ENCODE measurements at places on chromosomes 13 and 19.

DNA sequence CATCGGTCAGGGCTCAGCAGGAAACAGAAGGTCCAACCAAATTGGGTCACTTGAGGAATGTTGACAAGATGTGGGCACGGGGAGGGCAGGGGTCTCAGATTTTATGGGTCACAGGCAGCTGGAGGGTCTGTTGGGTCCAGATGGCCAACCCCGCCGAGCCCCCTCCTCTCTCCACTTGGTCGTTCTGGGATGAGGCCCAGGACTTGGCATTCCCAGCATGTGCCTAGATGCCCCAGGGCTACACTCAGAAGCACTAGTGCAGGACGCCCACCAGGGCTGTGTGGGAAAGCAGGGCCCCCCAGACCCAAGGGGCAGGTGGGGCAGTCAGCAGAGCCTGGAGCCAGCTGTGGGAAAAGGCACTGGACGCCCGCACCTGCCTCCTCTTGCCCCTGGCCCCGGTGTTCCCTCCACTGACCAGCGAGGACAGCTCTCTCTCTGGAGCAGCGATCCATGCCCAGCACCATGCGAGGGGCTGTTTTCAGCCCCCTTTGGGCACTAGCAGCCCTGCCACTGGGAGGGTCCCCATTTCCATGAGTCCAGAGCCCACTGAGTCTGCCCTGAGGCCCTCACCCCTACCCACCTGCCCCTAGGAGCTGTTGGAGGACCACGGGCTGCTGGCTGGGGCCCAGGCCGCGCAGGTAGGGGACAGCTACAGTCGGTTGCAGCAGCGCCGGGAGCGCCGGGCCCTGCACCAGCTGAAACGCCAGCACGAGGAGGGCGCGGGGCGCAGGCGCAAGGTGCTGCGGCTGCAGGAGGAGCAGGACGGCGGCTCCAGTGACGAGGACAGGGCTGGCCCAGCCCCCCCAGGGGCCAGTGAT is 26.0 kb downstream of the DHX34 start:
- no peak for DNase-seq

DNA sequence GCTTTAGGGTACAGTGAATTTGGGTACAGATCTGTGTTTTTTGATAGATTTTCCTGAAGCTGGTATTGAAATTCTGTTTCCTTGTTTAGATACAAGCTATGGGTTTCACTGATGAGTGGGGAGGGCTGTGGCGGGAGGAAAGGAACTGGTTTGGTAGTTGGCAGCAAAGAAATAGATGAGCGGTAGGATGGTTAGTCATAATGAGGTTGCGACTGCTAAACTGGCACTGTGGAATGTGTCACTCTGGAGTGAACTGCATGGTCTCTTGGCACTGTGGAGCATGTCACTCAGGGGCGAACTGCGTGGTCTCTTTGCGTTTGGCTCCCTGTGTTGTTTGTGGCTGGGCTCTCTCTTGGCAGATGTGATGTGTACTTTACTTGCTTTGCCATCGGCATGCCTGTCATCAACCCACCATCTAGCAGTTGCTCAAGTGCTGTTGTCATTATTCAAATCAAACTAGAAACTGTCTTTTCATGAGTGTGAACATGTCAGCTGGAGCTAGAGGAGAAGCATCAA is 82.1 kb downstream of the ATP8A2 start:
- no peak for DNase-seq

- peak; percentile 80 for DNase-seq
Observed at GRCh38 chr13:96898212-96898611, 96.1 kb downstream of the OXGR1 start.

DNA sequence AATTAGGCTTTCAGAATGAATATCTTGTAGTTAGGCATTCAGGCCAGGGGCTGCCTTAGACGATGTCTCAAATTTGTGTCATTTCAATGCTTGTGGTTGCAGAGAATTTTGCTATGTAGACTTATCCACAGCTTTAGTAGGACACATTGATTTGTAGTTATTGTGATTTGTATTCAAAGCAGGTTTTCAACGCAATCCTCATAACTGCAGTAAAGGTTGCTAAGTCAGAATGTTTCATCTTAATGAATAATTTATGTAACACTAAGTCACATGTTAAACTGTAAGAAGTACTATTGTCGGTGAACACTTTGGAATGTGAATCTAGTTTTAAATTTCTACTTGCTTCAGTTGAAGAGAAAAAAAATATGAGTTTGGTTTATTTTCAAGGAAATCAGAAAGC is 1117.2 kb upstream of the SPRY2 start:
- no peak for DNase-seq

- no peak for DNase-seq
Observed at GRCh38 chr13:113980489-113981064, 6.7 kb upstream of the C13orf46 start.

DNA sequence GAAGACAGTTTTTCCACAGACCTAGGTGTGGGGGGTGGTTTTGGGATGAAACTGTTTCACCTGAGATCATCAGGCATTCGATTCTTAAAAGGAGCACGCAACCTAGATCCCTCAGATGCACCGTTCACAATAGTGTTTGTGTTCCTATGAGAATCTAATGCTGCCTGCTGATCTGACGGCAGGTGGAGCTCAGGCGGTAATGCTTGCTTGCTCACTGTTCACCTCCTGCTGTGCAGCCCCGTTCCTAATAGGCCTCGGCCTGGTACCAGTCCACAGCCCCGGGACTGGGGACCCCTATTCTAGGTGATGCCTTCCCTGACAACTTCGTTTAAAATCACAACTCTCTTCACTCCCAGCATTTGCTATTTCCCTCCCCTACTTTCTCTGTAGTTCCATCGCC is 149.6 kb downstream of the IER2 start:
- no peak for DNase-seq

GRCh38 chr19:23378948-23379347 is 16.3 kb downstream of the ZNF91 start:
- DNase-seq, result no peak

GRCh38 chr13:42880056-42880605 is 98.7 kb downstream of the FAM216B start:
- DNase-seq, result peak; percentile 86

GRCh38 chr13:44426461-44426860 is 52.8 kb downstream of the SERP2 start:
- DNase-seq, result no peak

DNA sequence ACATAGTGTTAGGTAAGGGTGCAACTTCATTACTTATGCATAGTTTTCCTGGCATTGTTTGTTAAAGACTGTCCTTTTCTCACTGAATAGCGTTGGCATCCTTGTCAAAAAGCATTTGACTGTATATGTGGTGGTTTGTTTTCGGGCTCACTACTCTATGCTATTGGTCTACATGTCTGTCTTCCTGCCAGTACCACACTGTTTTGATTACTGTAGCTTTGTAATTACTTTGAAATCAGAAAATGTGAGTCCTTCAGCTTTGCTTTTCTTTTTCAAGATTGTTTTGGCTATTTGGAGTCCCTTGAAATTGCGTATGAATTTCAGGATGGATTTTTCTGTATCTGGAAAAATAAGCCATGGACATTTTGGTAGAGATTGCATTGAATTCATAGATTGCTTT is 56.0 kb downstream of the IFT88 start:
- DNase-seq, result no peak

GRCh38 chr13:50842251-50842989 is 1.1 kb downstream of the DLEU7 start:
- no peak for DNase-seq

DNA sequence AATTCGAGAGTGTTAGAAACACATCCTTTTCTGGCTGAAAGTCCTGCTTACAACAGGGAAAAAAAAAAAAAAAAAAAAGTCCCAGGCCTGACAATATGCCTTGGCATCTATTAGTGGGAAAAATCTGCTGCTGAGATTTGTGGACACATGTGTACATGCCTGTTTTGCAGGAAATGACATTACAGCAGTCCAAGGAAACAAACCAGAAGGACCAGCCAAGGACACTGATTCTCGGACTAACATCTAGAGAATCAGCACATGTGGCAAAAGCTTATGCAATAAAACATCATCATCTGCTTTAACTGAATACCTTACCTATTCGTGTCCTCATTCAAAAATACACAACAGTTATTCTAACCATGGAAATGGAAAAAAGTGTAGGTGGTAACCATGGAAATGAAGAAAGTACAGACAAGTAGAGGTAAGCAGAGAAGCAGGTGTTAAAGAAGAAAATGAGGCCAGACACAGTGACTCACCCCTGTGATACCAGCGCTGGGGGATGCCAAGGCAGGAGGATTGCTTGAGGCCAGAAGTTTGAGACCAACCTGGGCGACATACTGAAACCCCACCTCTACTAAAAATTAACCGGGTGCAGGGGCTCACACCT is 9.4 kb upstream of the DPY19L3 start:
- DNase-seq, result no peak

- DNase-seq, result no peak
Observed at GRCh38 chr19:10899151-10899653, 27.8 kb downstream of the CARM1 start.

DNA sequence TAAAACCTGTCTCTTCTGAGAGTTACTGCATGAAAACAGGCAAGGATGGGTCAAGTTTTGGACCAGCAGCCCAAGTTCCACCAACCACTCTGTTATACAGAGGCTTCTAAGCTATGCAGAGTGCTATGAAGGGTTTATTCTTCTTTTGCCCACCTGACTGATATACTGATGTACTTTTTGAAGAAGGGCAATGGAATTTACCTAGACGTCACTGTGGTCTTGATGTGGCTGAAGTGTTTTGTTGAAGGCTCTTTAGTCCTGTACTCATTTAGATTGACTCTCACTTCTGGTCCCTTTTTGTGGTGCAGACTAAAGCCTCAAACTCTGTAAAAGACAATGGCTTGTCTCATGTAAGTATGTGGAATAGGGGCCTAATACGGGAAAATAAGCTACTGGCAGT is 92.0 kb downstream of the DGKH start:
- DNase-seq, result no peak

DNA sequence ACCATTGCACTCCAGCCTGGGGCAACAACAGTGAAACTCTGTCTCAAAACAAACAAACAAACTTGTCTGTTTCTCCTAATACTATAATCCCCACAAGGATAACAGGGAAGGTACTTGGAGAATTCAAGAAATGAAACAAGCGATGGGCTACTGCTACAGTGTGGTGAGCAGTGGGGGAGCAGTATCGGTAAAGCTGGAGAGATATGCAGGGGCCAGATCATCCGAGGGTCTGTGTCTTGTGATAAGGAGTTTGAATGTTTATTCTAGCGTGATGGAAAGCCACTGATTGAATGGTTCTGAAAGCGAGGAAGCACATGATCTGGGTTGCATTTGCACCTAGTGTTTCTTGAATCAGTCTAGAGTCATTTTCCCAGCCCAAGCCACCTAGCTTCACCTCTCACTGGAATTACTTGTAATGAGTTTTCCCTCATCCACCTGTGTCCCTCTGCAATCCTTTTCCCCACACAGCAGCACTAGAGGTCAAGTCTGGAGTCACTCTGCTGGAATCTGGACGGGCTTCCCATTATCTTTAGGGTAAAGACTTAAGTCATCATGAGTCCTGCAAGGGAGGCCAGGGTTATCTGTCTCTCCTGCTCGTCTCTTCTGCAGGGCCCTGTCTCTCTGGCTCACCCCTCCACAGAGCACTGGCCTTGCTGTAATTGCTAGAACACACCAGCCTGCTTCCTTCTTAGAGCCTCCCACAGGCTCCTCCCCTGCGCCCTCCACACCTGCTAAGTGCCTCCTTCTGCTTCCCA is 162.3 kb downstream of the KLF5 start:
- DNase-seq, result no peak

DNA sequence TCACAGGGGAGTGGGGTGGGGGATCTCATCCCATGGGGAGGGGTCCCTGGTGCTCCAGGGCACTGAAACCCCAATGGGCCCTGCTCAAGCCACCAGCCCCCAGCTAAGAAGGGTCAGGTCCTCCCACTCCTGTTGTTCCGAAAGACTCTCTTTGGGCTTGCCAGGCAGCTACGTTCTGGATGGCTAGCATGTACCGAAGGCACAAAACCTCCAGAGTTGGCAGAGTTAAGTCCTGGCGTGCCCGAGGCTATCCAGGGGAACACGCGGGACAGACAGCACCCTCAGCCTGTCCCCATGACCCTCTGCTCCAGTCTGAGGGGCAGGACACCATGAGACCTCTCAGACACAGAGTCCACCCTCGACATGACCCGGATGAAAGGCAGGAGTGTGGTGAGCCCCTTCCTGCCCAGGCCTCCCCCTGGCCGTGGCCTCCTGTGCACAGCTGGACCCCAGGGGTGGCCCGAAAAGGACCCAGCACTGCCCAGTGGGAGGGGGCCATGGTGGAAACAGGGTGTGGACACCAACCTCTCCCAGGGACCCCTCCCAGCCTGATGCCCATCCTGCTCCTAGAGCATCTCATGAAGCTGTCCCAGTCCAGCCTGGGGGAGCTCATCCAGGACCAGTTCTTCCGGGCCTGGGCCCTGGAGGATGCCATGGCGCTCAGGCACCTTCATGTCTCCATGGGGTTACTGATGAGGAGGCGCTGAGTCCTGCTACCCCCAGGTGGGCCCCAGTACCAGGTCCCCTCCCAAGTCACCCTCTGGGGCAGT is 53.0 kb upstream of the TPM4 start:
- DNase-seq, result no peak

- DNase-seq, result peak; percentile 42
Observed at GRCh38 chr13:111034811-111035210, 80.3 kb upstream of the ARHGEF7 start.

- no peak for DNase-seq
Observed at GRCh38 chr13:69458013-69458412, 649.6 kb upstream of the ATXN8OS start.

DNA sequence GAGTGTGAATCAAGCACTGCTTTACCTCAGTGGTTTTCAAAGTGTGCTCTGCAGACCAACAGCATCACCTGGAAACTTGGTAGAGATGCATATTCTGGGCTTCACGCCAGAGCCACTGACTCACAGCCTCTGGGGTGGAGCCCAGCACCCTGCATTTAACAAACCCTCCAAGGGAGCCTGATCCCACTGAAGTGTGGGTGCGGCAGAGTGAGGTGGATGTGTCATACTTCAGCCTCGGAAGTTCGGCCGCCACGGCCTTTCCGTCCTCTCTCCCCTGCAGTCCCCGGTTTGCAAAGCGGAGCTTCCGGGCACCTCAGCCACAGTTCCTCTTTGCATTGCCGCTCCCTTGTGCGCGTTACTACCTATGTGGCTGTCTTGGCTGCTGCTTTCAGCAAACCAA is 33.3 kb upstream of the MICU2 start:
- DNase-seq, result peak; percentile 10

DNA sequence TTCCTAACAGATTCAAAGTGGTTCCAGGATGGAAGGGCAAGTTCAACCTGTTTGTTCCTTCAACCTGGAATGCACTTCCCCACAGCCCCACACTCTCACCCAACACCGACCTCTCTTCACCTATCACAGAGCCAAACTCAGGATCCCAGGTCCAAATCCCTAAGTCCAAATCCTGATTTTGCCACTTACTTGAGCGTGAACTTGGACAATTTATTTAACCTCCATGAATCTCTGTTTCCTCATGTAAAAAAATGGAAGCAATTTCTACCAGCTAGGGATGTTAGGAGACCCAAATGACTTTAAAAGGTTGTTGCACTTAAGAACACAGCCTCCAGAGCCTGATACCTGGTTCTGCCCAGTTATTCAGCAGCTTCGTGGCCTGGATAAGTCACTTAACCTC is 5.4 kb upstream of the IGSF23 start:
- DNase-seq, result no peak

GRCh38 chr13:112447306-112447705 is 71.2 kb downstream of the SPACA7 start:
- DNase-seq, result no peak

Measured in fibroblast of the aortic adventitia (primary cell).